ENCODE measurements at places on chromosomes 12 and 14.
A peak's percentile ranks its signal among the peaks of the same experiment; 100 is the strongest.

DNA sequence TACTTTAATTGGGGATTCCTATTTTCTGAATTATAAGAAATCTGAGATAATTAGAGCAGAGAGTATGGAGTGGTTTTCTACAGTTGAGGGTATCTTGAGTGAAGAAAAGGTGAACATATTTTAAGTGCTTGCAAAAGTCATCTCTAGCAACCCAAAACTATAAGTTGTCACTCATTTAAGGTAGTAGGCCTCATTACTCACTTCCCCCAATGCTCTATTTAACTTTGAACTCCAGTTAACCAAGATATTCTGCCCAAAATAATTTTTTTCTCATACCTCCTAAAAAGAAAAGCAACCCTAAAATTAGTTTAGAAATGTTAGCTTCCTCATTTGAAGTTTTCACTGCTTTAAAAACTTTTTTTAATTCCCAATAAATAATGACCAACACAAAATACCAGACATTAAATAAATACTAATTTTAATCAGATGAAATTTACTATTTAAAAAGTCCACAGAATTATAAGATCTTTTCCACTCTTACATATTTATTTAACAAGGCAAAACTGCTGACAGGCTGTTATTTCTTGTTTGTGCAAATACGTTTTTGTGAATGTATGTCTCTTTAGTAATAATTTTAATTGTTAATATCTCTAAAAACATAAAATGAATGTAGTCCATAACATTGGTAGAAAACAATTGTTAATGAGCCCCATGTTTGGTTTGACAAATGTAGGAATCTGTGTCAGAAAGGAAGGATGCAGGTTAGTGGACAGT is 47.8 kb downstream of the VRK1 start:
- no peak for DNase-seq

DNA sequence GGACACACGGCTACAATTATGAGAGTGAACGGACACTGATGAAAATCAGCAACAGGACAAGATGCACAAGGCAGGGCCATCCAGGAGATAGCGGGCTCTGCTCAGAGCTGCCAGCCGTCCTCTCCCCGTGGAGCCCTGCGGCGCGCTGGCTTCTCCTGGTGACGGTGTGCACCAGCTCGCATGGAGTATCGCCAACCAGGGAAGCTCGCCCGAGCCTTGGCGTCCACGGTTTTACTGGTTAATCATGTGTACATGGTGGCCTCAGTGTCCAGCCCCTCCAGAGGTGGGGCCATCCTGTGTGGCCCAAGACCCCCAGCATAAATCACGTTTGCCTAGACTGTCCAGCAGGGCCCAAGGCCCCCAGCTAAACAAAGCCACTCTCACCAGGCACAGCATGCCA is 31.2 kb upstream of the DYNC1H1 start:
- DNase-seq: no peak

GRCh38 chr14:55968741-55969140 is 149.5 kb upstream of the PELI2 start:
- DNase-seq: no peak

DNA sequence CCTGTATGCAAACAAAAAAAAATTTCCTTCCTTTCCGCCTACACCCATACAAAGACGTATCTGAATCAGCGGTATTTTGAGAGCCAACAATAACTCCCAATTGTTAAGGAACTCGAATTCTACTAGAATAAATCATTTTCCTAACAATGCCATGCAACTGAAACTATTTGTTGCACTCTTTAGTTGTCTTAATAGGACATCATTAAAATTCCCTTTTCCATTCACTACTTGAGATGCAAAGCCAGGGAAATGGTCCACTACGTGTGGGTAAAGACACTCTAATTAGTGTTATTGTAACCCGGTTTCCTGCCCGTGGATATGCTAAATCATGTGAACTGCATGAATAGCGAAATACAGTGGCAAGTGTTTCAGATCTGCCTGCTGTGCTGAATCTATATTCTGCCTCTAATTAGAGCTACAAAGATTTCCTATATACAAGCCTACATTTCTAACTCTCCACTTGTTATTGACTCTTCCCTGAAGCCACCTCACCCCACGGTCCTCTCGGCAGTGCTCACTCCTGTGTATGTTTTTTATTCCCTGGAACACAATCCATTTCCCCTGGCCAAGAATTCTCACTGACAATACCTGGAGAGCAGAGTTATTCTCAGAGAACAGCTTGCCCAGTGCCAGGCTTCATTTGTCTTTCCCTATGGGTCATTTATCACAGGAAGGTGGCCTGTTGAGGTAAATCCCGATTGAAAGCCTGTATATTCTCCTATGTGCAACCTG is 168.3 kb downstream of the PAWR start:
- no peak for DNase-seq

DNA sequence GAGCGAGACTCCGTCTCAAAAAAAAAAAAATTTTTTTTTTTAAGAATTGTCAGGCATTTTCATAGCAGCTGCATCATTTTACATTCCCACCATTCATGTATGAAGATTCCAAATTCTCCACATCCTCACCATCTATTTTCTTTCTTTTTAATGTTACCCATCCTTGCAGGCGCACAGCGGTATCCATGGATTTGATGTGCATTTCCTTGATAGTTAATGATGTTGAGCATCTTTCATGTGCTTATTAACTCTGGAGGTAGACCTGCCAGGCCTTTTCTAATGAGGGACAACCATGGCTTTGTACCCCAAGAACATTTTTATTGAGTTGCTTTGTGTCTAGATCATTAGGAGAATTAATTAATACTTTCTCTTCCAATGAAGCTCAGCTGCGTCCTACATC is 1.6 kb upstream of the RNF34 start:
- DNase-seq: no peak

DNA sequence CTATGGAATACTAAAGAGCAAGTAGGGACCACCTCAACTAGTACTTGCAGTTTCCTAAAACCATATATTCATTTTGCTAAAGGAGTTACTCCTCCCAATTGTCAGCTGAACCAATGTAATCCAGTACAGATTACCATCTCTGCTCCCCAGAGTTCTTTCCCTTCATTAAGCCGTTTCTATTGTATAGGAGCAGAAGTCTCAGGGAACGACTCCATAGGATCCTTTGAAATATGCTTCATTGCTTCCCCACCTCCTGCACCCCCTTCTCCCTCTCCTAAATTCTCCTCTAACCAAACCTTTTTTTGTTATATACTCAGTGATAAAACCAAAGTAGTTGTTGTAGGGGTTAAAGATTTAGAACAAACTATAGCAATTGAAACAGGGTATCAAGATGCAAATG is 30.7 kb upstream of the LALBA start:
- DNase-seq: no peak

DNA sequence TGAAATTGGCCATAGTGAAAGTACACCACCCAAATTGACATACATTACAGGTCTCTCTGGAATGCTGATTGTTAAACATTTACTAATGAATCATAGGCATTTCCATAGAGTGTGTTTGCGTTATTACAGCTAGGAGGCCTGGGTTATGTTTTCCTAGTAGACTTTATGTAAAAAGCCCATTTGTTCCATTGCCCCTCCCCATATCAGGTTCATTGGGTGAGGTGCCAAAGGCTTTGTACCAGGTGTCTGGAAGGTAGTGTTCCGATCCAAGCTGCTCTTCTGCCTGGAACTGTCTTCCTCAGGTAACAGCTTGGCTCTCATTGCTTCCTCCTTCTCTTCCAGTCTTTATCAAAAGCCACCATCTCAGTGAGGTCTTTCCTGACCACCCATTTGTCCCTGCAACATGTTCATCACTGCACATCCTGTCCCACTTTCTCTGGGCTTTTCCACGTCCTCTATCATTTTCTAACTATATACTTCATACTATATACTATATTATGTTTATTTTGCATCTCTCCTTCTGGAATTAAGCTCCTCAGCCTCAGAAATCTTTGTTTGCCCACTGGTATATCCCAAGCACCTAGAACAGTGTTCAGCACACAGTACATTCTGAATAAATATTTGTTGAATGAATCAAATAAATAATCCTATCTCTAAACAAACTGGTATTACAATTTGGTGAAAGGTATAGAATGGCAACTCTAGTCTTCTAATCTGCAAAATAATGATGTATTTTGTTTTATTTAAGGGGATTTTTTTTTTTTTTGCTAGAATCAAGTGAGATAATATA is 252.3 kb downstream of the KTN1 start:
- no peak for DNase-seq

DNA sequence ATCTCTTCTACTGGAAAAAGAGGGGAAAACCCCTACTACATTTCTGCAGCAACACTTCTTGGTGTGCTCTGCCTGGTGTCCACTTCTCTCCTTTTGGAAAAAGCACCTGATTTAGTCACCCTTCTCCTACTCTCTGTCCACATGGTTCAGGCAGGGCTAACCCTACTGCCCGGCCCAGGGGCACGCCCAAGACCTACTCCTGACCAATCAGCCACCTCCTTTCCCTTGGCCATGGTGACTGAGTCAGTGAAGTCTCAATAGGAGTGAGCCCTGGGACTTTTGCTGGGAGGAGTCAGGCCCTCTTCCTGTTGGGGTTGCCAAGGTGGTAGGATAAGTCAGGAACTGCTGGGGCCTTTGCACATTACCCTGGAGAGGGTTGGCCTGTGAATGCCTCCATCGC is 52.5 kb upstream of the MYL2 start:
- no peak for DNase-seq

- DNase-seq: no peak
Observed at GRCh38 chr12:123861392-123861791, 99.3 kb downstream of the DNAH10 start.

DNA sequence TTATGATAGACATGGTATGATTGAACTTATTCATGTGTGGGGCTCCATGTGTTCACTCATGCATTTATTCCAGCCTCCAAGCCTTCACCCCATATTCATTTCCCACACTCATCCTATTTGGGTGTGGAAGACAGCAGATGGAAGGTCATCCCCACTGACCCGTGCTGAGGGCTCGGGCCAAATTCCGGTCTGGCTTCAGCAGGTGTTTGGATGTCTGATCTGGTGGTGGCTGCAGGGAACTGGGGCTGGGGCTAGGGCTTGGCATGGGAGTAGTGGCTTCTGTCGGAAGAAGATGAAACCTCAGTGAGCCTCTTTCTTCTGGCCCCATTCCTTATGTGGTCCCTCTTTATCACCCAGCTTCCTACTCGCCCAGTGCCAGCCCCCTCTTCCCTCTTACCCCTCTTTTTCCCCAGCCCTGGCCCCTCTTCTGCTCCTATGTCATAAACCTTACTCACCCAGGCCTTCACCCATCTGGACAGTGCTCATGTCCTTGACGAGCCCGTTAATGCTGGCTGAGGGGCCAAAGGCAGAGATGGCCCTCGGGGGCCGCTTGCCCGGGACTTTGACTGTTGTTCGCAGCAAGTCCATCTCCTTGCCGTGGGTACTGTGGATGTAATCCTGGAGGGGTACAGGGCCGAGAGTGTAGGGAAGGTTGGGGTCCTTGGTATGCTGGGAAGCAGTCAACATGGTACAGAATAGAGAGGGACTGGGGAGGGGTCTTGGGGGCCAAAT is 8.0 kb downstream of the AGAP2 start:
- no peak for DNase-seq

DNA sequence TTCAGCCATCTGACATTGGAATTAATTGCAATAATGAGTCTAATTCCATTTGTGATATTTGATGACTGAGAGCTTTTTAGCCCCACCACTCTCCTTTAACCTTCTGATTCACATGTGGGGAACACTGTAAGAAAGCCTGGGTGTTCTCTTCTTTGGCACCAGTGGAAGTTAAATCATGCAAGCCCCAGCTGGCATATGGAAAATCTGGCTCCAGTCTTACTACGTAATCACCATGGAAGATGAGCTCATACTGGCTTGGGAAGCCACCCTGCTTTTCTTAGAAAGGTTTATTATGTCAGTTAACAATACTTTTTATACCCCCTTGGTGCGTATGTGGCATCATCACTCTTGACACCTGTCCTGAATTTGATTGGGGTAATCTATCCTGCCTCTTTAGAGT is 479.3 kb downstream of the SLC16A7 start:
- DNase-seq: no peak

GRCh38 chr12:4353785-4354208 is 25.7 kb downstream of the FGF23 start:
- DNase-seq: no peak

DNA sequence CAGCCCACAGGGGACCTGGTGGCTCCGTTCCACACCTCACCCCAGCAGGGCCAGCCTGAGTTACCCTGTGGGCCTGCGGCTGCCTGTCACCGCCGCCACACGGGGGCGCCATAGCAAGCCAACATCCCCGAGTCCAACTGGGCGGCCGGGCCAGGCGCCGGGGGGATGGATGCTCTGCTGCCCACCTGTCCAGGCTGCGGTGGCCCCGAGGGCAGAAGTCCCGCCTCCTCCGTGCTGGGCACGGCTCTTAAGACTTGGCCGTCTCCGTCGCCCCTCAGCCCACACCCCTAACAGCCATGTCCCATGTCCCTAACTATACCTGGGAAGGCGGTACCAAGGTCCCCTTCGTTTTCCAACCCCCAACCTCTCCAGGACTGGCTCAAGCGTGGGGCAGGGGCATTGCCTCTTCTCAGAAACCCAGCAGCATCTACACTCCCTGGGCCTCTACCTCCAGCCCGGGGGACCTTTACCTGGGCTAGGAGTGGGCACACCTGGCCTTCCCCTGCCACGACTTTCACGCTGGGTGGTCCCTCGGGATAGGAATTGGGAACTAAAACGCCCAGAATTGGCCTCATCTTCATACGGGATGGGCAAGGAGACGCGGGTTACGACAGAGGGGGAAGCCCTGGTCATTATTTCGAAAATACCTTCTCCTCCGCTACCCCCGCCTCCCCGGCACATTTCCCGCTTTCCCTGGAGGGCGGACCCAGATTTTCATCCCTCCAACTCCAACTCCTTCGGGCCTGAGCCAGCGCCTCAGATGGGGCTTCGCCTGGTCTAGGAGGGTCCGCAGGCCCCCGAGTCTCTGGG is 1.1 kb upstream of the CYP46A1 start:
- DNase-seq: peak; percentile 35

- DNase-seq: no peak
Observed at GRCh38 chr14:31965071-31965734, 111.9 kb upstream of the ARHGAP5 start.

DNA sequence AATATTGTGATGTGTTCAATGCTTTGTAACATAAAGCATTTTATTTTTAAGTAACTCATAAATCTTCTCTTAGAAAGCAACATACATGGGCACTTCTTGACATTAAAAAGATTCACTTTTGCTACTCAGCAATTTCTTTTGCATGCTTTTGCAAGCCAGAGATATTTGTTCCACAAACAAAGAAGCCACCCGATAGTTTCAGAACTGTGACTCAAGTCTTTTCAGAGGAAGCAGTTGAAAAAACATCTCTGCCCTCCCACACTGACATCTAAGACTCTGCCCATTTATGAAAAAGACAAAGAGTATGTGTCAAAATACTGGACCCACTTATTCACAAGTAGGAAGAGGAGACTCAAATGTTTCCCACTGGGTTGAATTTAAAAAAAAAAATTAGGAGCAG is 7.5 kb downstream of the APPL2 start:
- peak; percentile 82 for DNase-seq

DNA sequence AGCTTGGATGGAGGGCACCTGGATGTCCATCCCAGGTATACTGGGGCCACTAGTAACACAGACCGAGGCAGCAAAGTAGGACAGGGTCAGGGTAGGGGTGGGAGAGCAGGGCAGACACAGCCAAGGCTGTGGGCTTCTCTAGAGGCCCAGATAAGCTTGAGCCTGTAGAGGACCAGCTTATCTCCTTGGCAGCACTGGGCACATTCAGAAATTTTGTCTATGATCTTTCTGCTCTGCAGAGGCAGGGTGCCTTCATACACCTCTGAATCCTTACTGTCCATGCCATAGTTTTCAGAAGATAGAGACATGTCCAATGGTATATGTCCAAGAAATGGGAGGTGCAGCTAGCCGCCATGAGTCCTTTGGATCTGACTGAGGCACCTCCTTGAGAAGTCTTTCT is 26.4 kb upstream of the USP15 start:
- no peak for DNase-seq

GRCh38 chr12:14369311-14369710 is 3.8 kb downstream of the ATF7IP start:
- no peak for DNase-seq
